ENCODE measurements at places on chromosomes 1 and 21. TPM values are rescaled to one million over a fixed set of nuclear protein-coding genes. Genes with fewer than 3 reads are reported as not detected.

DNA sequence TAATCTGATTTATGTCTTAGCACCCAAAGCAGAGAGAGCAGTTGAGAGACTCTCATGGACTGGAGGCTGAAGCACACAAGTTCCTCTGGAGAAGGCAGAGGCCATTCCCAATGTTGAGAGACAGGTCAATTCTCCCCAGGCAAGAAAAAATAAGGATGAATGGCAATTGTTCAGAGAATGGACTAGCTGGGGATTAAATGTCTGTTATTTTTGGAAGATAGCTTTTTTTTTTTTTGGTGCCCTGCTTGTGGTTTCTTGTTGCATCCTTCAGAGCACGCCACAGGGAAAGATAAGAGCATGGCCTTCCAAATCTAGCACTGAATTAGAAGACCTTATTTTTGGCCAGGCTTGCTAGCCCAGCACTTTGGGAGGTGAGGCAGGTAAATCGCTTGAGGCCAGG, 65.6 kb upstream of the ERRFI1 start:
- peak overlapping the region; percentile 93 for H3K27ac ChIP-seq
- H3K4me1 ChIP-seq, result peaks cover 57% of the 10 kb centered on the region
- H3K27me3 ChIP-seq, result no peaks in the 10 kb centered on the region
- H3K36me3 ChIP-seq, result no peaks in the 10 kb centered on the region

DNA sequence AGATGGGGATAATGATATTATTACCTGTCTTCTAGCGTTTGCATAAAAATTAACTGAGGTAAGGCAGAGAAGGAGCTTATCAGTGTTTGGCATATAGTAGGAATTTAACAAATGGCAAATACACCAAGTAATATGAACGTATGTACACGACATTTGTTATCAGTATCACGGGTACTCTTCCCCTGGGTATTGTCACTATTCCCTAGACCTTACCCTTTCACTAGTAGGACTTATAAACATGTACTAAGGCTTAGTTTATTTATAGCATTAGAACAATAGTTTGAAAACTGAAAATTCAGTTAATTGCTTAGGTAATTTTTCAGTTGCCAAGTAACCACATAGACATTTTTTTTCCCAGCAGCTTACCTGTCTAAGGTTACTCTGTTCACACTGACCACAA, 187.0 kb downstream of the KCTD3 start:
- peaks cover 5% of the 10 kb centered on the region for H3K4me1 ChIP-seq
- H3K36me3 ChIP-seq, result no peaks in the 10 kb centered on the region
- no peak for DNase-seq
- H3K4me3 ChIP-seq, result no peak overlapping the region
- H3K27me3 ChIP-seq, result no peaks in the 10 kb centered on the region

The PRDM16 gene
- total RNA-seq, result 1.5 TPM

DNA sequence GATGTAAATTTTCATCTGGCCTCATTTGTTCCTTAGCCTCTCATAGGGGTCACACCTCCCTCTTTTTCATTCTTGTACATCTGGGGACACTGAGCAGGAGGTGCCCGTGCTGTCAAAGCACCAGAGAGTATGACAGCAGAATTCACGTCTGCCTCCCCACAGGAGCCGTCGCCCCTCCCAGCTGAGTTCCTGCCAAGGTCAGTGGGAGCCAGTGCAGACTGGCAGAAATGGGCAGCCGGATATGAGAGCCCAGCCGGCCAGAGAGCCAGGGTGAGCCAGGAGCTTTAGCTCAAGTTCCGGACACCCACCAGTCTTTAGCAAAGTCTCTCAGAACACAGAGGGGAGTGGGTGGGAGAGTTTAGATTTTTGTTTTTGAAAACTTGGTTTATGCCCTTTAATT, 21.9 kb downstream of the GPR137B start:
- H3K4me3 ChIP-seq, result no peak overlapping the region
- no peaks in the 10 kb centered on the region for H3K36me3 ChIP-seq
- no peaks in the 10 kb centered on the region for H3K4me1 ChIP-seq
- DNase-seq, result no peak

- H3K4me3 ChIP-seq, result no peak overlapping the region
- H3K36me3 ChIP-seq, result no peaks in the 10 kb centered on the region
- H3K4me1 ChIP-seq, result no peaks in the 10 kb centered on the region
- no peaks in the 10 kb centered on the region for H3K27me3 ChIP-seq
Observed at GRCh38 chr1:176626572-176627061, 163.6 kb downstream of the PAPPA2 start.

DNA sequence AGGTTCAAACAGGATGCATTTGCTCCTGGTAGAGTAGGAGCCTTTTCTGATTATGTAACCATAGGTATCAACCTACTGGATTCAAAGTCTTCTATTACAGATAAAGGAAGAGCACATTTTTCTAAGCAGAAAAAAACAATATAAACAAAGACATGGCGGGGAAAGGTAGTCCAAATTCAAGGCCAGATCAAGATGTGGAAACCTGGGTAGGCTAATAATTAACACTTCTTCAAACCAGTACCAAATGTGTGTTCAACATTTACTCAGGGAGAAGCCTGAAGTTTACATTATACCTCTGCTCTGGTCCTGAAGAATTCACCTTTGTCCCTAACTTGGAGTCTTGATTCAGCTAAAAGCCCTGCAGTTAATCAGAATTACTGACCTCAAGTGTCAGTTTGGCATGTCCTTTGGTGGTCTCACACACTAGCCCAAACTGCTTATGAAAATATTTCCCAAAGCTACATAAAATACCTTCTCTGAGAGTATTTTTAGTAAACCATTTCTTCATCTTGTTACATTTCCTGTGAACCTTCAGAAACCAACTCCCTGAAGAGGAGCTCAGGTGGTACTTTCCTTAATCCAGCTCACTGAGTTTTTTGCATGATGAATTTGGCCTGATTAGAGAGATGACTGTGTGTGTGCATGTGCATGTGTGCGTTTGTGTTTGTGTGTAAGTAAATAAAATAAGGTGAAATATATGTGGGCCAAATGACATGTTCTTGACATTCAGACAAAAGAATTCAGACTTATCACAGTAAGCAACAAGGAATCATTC, 70.2 kb downstream of the TOR3A start:
- no peak overlapping the region for H3K4me3 ChIP-seq
- H3K36me3 ChIP-seq, result no peaks in the 10 kb centered on the region
- H3K27ac ChIP-seq, result peak overlapping the region; percentile 36
- DNase-seq, result no peak
- H3K27me3 ChIP-seq, result no peaks in the 10 kb centered on the region

The LRRC39 gene
- total RNA-seq, result 0.22 TPM

GRCh38 chr21:33268393-33268736, 2.2 kb downstream of the IL10RB start:
- H3K4me3 ChIP-seq, result no peak overlapping the region
- no peaks in the 10 kb centered on the region for H3K27me3 ChIP-seq
- H3K27ac ChIP-seq, result no peak overlapping the region
- peaks cover 10% of the 10 kb centered on the region for H3K4me1 ChIP-seq
- H3K36me3 ChIP-seq, result peaks cover 7% of the 10 kb centered on the region

The CYP4Z1 gene
- total RNA-seq, result not detected

GRCh38 chr1:27037518-27037917, 24.9 kb upstream of the TENT5B start:
- H3K27me3 ChIP-seq, result no peaks in the 10 kb centered on the region
- H3K36me3 ChIP-seq, result no peaks in the 10 kb centered on the region
- no peaks in the 10 kb centered on the region for H3K4me1 ChIP-seq
- no peak overlapping the region for H3K27ac ChIP-seq
- DNase-seq, result no peak

The KCNA3 gene
- 0.09 TPM for total RNA-seq

The CNIH3 gene
- 7.7 TPM for total RNA-seq

GRCh38 chr1:67489643-67490042, 59.4 kb upstream of the SERBP1 start:
- H3K4me3 ChIP-seq, result no peak overlapping the region
- H3K36me3 ChIP-seq, result no peaks in the 10 kb centered on the region
- H3K4me1 ChIP-seq, result no peaks in the 10 kb centered on the region
- no peaks in the 10 kb centered on the region for H3K27me3 ChIP-seq

The NR1I3 gene
- not detected for total RNA-seq

- no peaks in the 10 kb centered on the region for H3K4me1 ChIP-seq
- H3K27ac ChIP-seq, result no peak overlapping the region
- DNase-seq, result no peak
- H3K27me3 ChIP-seq, result peaks cover 18% of the 10 kb centered on the region
Observed at GRCh38 chr1:47557066-47557465, 119.2 kb downstream of the FOXD2 start.

GRCh38 chr1:25247829-25248754, 838 bp upstream of the RSRP1 start:
- H3K4me3 ChIP-seq, result peak overlapping the region; percentile 100
- peaks cover 16% of the 10 kb centered on the region for H3K4me1 ChIP-seq
- DNase-seq, result no peak
- H3K27me3 ChIP-seq, result no peaks in the 10 kb centered on the region

GRCh38 chr1:62280150-62280549, 39.1 kb downstream of the KANK4 start:
- no peak overlapping the region for H3K4me3 ChIP-seq
- H3K4me1 ChIP-seq, result no peaks in the 10 kb centered on the region
- no peaks in the 10 kb centered on the region for H3K36me3 ChIP-seq

DNA sequence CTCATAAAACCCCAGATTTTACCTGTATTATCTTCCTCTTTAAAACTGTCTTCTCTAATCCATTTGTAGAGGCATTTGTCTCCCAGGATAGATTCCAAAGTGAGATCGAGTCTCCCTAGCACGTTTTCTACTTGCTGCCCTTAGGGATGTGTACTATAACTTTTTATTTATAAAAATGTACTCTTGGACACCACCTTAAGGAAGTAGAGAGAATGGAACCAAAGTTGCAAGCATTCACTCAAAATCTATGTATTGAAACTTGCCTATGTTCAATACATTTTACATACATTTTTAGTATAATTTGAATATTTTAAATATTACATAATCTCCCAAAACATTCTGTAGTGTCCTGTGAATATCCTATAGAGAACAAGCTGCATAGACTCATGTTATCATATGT, 842 bp upstream of the SPRR2A start:
- no peak overlapping the region for H3K27ac ChIP-seq
- no peak for DNase-seq
- H3K4me1 ChIP-seq, result no peaks in the 10 kb centered on the region
- H3K4me3 ChIP-seq, result no peak overlapping the region

- H3K27ac ChIP-seq, result no peak overlapping the region
- DNase-seq, result peak; percentile 13
- H3K36me3 ChIP-seq, result no peaks in the 10 kb centered on the region
Observed at GRCh38 chr1:193181536-193181935, 4.9 kb downstream of the B3GALT2 start.

Measured in astrocyte (in vitro differentiated cells and primary cell).